ENCODE measurements at places on chromosomes 2 and 18.

GRCh38 chr18:9866627-9867026 is 19.1 kb upstream of the TXNDC2 start:
- no peak for DNase-seq

DNA sequence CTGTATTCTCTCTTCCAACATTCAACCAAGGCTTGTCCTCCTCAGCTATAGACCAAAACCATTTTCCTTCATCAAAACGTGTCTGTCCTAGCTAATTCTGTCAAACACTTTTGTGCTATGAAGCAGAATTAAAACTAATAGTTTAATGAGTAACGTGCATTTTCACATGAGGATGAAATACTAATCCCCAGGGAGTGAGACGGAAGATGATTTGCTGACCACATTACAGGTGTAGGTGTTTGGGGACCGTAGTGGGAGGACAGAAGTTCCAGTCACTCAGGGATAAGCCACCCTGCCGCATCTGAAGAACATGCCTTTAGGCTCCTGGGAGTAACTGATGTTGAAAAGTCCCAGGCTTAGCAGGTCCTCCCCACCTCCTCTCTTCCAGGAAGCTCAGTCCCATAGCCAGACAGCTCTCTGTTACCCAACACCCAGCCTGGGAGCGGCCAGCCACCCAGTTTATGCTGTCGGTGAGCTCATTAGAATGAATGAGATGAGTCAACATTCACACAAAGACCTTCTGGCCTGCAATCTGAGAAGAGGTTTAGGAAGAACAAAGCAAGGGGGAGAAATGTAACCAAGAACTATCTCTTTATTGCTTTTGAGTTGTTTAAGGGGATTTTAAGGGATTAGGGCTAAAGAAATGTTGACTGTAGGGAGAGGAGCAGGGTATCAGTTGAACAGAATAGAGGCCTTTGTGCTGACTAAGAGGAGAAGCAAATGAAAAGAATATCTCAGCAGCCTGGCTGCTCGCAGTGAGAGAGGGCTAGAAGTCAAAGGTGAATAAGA is 122.5 kb downstream of the FOXI3 start:
- no peak for DNase-seq

DNA sequence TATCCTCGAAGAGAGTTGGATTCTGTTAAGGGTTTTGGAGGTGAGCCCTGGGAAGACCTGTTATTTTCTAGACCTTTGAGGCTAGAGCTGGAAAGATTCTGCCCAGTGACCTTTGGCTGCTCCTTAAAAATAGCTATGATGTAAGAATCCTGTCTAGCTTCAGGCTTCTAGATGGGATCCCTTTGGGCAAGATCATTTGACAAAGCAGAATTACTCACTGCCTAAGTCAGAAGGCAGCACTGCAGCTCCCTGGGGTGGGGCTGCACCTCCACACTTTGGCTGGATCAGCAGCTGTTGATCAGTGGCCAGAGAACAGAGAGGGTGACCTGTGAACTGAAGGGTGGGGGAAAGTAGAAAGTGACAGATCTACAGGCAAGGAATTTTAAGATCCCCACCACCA is 103.8 kb downstream of the ASAP2 start:
- peak; percentile 87 for DNase-seq

DNA sequence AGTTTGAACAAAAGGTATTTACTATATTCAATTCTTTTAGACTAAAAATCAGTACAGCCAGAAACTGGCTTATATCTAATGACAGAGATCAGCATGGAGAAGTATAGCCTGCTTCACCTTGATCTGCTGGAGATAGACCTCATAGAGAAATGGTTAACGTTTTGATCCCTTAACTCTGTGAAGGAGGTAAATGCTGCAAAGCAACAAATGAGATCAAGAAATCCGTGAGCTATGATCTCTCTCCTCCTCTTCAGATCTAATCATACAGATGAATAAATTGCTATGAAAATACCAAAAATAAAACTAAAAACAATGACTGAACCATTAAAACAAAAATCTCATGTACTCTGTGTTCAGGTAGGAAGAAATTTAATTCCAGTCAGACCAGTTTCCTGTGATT is 42.8 kb downstream of the KLHL14 start:
- DNase-seq = no peak

DNA sequence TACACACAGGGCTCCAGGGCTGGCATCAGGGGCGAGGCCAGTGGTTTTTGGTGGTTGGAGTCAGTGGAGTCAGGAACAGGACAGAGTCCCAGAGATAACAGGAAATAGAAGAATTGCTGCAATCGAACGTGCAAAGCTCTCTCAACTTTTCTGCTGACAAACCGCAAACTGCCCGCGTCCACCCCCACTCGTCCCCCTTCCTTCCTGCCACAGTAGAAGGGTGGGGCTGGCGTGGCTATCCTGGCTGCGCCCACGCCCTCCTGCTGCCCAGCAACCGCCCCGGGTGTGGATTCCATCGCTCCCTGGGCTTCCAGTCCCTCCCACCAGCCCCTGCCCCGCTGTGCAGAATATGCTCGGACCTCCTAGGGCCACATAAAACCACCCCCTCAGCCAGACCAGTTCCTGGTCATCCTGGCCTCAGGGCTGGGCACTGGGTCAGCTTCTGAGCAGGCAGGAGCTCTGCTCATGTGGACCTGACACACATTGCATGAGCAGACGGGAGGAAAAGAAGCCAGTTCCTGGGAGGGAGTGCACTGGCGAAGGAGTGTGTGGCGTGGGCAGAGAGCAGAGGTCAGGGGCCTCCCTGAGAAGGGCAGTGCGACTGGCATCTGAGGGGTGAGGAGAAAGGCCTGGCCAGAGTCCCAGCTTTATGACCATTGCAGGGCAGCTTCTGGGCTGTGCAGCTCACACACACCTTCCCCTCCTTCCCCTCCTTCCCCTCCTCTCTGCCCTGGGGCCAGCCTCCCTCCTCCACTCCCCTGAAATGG is 85.4 kb upstream of the ATG16L1 start:
- DNase-seq = peak; percentile 23

GRCh38 chr2:101064868-101065549 is 62.9 kb downstream of the RPL31 start:
- DNase-seq = peak; percentile 95

GRCh38 chr2:2102866-2103653 is 228.0 kb downstream of the MYT1L start:
- DNase-seq = no peak

DNA sequence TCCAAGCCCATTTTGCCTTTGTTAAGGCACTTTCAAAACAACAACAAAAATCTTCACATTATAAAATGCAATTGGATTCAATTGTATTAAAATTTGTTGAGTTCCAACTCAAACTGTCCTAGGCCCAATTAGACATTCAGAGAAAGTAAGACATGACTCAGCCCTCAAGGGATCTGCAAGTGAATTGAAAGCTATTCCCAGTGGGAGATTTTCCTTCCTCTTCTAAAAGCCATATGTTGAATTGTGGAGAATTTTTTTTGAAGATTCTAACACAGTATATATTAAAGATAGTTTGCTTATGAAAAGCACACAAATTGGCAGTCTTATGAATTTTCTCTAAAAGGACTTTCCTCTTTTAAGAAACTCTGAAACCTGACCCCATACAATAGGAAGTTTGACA is 268.0 kb upstream of the PARD3B start:
- DNase-seq = no peak

- DNase-seq = no peak
Measured at GRCh38 chr2:72204156-72204785, 56.6 kb upstream of the CYP26B1 start.

DNA sequence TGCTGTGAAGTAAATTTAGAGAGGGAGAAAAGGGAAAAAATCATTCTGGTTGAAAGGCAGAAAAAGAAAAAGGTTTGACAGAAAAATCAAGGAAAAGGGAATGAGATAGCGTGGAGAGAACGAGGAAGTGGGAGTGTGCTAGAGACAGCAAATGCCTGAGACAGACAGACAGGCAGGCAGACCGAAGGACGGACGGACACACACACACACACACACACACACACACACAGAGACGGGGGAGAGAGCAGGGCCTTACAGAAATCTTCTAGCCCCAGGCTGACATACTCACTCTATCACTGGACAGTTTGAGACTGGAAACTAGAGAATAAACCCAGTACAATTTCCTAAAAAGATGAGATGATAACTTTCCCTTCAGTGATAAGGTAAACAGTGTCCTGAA is 238.4 kb downstream of the ZNF521 start:
- DNase-seq = no peak

DNA sequence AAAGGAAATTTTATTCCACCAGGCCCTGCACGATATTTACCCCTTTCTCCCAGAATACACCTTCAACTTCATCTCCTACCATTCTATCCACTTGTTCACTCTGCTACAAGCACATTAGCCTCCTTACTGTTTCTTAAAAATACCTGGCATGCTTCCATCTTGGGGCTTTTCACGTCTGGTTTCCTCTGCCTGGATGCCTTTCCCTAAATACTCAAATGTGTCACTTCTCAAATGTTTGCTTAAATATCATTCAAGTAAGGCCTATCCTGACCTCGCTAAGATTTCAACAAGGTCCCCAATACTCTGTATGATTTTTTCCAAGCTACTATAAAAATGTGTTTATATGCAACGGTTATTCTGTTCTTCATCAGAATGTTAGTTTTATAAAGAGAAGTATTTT is 433.0 kb upstream of the CHAC2 start:
- no peak for DNase-seq

DNA sequence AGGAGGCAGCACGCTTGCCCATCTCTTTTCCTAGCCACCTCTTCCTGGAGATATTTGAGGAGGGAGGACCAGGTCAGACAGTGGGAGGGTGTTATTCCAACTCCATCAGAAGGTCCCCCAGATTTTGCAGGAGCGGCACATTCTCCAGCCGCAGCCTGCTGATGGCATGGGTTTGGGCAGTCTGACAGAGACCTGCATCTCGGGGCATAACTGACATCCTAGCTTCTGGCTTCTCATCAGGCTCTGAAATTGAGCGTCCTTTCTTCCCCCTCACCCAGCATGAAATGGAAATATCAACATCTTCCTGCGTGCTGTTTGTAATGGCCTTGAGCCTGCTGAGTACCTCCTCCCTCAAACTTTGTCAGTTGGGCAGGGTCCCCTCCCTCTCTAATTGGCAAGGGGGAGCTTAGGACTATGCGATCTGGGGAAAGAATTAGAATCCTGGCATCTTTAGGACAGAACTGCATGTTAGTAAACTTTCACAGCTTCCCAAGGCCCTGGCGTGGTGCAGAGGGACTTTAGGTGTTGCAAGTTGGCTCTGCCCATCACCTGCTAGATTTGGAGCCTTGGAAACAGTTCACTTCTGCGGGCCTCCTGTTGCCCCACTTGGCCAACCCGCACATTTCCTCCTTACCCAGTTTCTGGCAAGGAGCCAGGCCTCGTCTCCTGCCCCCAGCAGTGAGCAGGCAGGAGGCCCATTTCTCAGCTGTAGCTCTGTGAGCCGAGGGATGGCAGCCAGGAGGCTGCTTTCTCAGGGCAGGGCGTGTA is 2.2 kb downstream of the ITM2C start:
- no peak for DNase-seq

Data from lung microvascular endothelial cell (primary cell).